ENCODE measurements at places on chromosomes 16 and 17.

DNA sequence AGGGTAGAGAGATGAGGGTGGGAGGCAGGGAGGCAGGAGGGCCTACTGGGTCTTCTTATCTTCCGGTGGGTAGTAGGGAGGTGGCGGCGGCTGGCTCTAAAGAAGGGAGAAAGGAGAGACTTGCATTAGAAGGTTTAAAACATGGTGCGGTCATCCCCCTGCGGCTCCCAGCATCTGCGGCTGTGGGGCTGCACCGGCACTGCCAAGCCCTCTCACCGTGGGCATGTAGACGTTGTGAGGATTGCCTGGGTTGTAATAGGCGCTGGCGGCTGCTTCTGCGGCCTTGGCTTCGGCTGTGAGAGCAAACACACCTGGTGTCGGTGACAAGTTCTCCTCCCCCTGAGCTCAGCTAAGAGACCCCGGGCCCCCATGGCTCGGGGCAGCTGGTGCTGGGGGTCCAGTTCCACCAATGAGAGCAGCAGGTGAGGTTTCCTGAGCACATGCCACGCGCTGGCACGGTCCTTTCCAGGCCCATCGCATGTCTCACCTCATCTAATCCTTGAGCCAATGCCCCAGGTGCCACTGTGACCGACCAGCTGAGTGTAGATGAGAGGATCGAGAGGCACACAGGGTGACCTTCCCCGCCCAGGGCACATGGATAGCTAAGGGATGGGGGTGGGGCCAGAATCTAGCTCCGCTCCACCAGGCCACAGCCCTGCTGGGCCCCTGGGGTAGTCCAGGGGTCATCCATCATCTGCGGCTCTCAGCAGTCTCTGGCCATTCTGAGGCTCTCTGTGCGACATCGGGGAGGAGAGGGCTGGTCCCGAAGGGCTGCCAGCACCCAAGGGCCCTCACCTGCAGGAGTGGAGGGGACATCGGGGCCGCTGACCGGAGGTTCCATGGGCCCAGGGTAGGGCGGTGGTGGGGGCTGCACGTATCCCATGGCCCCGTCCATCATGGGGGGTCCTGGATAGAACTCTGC lies 2.7 kb upstream of the UNC13D start:
- DNase-seq: no peak

DNA sequence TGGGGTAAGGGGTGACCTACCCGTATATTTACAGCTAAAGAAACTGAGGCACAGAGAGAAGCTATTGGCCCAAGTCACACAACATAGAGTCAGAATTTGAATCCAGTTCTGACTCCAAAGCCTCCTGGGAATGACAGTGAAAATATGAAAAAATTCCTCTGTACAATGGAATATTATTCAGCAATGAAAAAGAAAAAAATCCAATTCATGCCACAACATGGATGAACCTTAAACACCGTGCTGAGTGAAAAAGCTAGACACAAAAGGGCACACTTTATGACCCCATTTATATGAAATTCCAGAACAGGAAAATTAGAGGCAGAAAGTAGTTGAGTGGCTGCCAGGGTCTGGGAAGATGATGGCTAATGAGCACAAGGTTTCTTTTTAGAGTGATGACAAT lies 75.4 kb downstream of the LITAF start:
- DNase-seq: no peak

- no peak for DNase-seq
These were observed 9.0 kb downstream of the EMP2 start for GRCh38 chr16:10571354-10571753.

GRCh38 chr17:6473128-6473767 lies 29.0 kb downstream of the PIMREG start:
- no peak for DNase-seq

DNA sequence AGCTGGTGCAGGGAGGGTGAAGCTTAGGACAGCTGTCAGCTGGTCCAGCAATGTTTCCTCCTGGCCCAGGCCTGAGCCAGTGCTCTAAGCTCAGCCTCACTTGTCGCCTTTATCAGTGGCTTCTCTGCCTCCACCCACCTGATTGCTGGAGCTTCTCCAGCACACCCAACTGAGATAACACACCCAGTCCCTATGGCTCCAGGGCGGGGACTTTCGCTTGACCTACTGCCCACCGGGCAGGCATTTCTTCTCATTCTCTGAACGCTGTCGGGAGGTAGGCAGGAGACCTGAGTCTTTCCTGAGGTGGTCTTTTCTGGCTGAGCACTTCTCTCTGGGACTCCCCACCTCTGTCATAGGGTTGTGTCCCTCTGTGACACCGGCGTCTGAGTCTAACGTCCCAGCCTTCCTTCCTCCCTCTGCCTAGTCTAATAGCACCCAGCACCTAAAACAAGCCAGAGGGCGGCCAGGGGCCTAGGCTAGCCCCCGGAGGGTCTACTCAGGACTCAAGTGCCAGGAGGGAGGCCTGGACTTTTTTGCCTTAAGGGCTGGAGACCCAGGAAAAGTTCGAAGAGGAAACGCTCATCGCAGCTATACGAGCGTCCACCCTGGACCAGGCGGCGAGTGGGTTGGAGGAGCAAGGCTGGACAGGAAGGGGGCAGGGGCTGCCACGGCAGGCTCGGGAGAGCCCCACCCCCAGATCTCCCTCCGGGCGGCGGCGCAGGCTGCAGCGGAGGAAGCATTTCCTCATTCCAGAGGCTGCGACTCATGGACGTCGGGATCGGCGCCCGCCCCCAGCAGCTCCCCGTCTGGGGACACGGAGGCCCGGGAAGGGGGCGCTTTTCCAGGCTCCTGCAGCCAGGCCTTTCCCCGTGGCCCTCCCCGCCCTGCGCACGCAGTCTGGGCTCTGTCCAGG lies 756 bp downstream of the TAX1BP3 start:
- peak; percentile 66 for DNase-seq

GRCh38 chr16:57194512-57194911 lies 8.4 kb downstream of the RSPRY1 start:
- DNase-seq: peak; percentile 63

DNA sequence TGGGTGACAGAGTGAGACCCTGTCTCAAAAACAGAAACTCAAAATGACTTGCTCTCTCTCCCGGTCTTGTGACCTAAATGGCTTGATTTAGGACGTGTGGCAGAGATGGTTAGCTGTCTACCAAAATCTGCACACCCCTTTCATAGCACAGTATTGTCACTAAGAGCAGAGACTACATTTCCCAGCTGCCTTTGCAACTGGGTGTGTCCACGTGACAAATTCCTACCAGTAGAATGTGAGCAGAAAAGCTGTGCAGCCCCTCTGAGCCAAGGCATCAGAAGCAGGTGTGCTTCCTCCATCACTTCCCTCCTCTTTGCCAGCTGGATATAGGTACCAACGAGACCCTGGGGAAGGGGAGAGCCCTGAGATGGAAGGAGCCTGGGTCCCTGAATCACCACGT lies 25.5 kb downstream of the GPR142 start:
- DNase-seq: no peak

GRCh38 chr17:14882131-14882530 lies 383.0 kb downstream of the PMP22 start:
- no peak for DNase-seq

DNA sequence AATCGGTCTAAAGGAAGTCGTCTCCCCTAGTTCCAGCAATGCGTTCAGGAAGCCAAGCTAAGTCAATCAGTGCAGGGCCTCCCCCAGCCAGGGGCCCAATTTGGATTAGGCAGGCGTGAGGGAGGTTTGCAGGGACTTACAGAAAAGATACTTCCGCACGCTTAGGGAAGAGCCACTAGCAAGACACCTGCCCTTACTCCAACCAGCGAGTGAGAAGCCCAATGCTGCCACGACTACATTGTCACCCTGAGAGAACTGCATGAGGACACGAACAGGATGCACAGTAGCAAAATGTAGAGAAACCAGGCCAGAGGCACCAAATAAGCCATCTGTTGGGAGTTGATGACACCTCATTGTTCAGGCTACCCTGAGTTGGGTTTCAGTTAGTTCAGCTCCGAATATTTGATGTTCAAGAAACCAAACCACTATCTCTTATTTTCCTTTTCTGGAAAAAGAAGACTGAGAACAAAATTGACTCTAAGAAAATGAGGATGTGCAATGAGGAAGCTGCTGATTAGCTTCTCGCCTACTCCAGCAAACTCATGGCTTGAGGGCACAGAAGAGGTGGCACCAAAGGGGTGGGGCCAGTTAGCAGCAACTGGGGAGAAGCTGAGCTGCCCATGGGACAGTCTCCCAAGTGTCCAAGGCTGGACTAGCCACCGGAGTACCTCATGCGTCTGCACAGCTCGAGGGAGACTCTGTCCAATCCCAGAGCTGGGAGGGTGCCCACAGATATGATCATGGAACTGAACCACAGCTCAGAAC lies 29.3 kb downstream of the TK2 start:
- DNase-seq: no peak

- no peak for DNase-seq
These were observed 448 bp upstream of the TNFRSF12A start for GRCh38 chr16:3019594-3020246.

DNA sequence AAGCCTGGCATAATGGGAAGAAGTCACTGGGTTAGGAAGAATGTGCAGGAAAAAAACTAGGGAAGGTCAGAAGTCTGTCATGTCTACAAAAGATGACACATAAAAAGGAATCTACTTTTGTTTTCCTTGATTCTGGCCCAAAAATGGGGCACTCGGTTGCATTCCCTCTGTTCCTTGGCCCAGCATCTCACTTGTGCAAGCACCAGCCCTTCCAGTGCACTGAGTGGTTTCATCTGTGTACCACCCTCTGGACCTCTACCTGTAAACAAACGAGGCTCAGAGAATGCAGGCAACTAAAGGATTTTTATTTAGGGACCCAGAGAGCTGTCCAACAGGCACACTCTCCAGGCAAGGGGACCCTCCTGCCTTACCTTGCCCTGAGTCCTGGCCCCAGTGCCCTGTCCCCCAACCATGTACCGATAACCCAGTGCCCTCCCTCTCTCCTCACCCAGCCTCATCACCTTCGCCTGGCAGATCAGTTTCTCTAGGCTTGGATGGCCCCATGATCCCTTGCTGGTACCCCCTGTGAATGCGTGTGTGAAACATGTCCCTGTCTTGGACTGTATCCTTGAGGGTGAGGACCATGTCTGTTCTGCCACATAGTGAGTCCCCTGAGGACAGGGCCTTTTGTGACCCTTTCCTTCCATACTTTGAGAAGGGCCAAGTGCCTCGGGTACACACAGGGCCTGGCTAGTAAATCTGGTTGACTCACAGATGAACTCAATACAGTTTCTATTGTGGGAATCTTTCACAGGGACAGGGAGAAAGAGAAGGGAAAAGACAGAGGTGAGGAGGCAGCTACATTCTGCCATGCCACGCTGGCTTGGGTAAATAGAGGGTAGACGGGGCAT lies 13.3 kb downstream of the NXPH3 start:
- no peak for DNase-seq

GRCh38 chr16:76483307-76483909 lies 206.2 kb downstream of the CNTNAP4 start:
- no peak for DNase-seq

DNA sequence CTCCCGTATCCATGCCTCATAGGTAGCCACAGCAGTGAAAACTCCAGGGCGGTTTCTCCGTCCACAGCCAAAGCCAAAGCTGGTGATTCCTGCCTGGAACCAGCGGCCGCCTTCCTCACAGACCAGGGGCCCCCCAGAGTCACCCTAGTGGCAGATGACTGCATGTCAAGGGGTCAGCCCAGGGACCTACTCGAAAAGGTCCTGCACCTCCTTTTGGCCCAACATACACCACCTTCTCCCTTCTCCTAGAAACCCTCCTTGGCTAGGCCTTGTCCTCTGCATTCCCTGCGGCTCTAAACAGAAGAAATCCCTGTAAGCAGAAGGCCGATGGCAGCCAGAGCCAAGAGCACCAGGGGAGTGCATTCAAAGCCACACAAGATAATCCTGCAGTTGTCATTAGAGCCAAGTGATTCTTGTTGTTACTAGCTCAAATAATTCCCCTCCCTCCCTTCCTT lies 6.1 kb downstream of the PRSS36 start:
- no peak for DNase-seq

- peak; percentile 55 for DNase-seq
These were observed at the start of gene CIITA for GRCh38 chr16:10876799-10877341. Gene CIITA (plus strand): TSS chr16:10877202. CDS start chr16:10877331, 129 bp downstream.

GRCh38 chr16:67104845-67105244 lies 4.9 kb upstream of the PHAF1 start:
- DNase-seq: no peak

DNA sequence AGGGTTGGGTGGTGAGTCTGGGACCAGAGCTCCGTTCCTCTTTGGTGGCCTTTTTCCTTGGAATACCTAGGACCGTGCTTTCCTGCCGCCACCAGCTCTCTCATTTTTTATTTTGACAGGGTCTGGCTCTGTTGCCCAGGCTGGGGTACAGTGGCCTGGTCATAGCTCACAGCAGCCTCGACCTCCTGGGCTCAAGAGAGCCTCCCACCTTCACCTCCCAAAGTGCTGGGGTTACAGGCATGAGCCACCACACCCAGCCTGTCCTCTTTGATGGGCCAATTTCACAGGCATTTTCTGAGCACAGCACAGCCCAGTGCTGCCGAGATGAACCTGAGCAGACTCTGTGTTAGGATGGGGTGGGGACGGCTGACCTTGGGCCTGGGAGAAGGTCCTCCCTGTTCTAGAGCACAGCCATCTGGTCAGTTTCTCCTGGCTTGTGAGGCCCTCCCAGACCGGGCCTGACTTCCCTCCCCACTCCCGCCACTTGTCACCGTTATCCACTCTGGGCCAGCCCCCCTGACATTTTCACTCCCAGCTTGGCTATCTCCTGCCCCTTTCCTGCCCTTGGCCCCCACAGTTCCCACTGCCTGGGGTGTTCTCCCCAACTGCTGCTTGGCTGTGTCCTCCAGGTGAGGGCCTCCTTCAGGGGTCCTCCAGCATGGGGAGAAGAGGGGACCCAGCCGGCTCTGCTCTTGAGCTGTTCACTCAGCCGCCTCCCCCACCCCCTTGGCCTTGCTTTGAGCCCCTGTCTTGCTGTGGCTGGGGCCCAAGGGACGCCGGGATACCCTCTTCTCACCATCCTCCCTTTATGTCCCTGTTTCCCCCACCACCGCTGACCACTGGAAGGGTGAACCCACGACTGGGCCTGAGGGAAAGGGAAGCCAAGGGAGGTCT lies 5.0 kb downstream of the ADCY7 start:
- DNase-seq: no peak

- no peak for DNase-seq
These were observed at the start of gene MMP28 for GRCh38 chr17:35795007-35795870. Gene MMP28 (minus strand): TSS chr17:35795641. CDS start chr17:35795377, 264 bp downstream.

DNA sequence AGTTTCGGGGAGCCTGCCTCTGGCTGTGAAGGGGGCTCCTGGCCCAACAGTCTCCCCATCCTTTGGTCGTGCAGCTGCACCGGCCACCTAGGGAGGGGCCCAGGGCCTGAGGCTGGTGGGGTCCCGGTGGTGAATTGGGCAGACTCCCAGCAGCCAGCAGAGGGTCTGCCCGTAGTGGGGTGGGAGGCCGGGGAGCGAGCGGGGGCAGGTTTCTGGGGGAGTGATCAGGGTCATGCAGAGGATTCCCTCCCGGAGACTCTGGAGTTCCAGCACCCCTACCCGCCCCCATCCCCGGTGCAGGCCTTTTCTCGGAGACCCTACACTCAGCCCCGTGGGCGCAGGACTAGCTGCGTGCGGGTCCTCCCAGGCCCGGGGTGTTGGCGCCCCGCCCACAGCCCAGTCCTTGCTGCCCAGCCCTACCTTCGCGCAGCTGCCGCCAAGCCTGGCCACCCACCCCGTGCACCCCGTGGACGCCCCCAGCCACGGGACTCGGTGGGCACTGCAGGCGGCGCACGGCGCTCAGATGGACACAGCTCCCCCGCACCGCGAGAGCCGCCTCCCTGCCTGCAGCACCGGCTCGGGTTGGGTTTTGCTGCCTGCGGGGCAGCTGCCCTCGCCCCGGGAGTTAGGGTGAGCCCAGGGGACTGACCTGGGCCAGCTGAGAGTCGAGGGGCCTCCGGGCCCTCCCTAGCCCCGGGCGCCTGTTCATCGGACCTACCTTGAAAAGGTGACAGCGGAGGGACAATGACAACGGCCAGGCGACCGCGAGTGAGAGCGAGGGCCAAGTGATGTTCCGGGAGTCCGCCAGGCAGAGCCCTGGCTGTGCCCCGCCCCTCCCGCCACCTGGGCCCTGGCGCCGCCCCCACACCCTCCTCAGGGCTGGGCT lies at the start of gene GNG13:
Gene GNG13, minus strand, starts transcription at position 787 of the 886 bp plus-strand sequence. CDS start 1,657 bp downstream, outside the sequence.
- DNase-seq: no peak
